HS-5 (cell line): ENCODE measurements at places on chromosomes 3 and 15.
A peak's percentile ranks its signal among the peaks of the same experiment; 100 is the strongest.

DNA sequence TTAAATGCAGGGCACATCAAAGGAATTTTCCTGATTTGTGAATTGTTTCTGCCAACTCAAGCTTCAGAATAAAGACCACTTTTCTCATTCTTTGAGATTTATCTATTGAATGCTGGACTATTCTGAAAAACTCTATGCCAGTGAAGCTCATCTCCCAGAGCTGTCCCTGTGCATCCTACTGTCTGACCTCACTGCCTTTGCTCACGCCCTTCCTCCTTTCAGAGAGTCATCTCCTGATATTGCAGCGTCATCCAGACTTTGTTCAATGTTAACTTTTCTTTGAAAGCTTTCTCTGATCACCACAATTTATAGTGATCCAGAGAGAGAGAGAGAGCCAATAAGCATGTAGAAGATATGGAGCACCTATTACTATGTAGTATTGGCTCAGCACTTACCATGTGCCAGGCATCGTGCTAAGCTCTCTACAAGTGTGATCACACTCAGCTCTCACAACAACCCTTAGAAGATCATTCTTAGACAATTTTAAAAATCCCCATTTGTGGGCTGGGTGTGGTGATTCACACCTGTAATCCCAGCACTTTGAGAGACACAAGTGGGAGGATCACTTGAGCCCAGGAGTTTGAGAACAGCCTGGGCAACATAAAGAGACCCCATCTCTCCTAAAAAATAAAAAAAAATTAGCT, 30.2 kb upstream of the TLE3 start:
- no peak for DNase-seq

- no peak for DNase-seq
Observed at GRCh38 chr15:48031466-48031865, 89.3 kb upstream of the SLC24A5 start.

- no peak for DNase-seq
Observed at GRCh38 chr15:73752806-73753193, 351 bp downstream of the INSYN1 start.

- DNase-seq: no peak
Observed at GRCh38 chr3:135081856-135082434, 286.9 kb downstream of the EPHB1 start.

DNA sequence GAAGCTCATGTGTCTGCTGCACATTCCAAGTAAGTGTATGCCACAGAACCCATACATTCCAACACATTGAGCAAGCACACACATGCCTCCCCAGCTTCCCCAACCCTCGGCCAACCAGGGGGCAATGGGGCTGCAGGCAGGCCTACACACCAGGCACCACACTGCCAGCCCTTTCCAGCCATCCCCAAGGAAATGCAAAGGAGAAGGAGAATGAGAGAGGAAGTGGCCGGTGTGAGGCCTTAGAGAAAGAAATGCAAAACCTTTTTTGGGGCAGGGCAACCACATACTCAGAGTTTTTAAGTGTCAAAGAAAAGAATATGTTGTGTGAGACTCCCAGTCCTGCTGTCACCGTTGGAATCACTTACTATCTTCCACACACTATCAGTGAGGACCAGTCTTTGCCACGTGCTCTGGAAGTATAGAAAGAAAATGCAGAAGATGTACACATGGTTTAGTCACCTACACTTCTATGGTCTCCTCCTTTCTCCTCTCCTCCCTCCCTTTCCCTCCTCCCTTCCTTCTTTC, 11.1 kb downstream of the IGF2BP2 start:
- peak; percentile 69 for DNase-seq
